ENCODE measurements at places on chromosomes 4 and X. TPM values are rescaled to one million over a fixed set of nuclear protein-coding genes. Genes with fewer than 3 reads are reported as not detected.

Gene CCKAR
- total RNA-seq = not detected

Gene SPON2
- total RNA-seq = 140 TPM

Gene FHIP1A
- total RNA-seq = 31.5 TPM

Gene CSAG2
- total RNA-seq = not detected

Gene MBNL3
- 19.8 TPM for total RNA-seq

Gene MID2
- 9.1 TPM for total RNA-seq

Gene CXCL10
- not detected for total RNA-seq

DNA sequence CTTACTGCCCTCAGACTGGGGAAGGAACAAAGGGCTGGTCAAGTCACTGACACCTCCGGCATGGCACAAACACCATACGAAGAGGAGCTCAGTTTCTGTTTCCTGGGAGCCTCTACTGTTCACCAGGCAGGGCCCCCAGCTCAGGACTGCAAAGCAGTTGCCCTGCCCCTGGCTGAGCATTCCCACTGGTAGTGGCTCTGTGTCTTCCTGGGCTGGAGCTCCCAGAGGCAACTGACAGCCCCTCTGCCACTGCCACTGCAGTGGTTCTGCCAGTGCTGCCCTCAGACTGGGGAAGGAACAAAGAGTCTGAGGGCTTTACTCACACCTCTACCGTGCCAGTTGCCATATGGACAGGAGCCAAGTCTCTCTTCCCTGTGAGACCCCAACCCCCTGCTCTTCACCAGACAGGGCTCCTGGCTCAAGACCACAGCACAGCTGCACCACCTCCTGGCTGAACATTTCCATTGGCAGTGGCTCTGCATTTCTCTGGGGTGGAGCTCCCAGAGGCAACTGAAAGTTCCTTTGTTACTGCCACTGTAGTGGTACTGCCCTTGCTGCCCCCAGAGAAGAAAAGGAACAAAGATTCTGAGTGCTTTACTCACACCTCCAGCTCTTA is 67.9 kb downstream of the SMARCA5 start:
- no peak for DNase-seq

GRCh38 chrX:73348977-73349376 is 97.9 kb upstream of the CDX4 start:
- no peak for DNase-seq

DNA sequence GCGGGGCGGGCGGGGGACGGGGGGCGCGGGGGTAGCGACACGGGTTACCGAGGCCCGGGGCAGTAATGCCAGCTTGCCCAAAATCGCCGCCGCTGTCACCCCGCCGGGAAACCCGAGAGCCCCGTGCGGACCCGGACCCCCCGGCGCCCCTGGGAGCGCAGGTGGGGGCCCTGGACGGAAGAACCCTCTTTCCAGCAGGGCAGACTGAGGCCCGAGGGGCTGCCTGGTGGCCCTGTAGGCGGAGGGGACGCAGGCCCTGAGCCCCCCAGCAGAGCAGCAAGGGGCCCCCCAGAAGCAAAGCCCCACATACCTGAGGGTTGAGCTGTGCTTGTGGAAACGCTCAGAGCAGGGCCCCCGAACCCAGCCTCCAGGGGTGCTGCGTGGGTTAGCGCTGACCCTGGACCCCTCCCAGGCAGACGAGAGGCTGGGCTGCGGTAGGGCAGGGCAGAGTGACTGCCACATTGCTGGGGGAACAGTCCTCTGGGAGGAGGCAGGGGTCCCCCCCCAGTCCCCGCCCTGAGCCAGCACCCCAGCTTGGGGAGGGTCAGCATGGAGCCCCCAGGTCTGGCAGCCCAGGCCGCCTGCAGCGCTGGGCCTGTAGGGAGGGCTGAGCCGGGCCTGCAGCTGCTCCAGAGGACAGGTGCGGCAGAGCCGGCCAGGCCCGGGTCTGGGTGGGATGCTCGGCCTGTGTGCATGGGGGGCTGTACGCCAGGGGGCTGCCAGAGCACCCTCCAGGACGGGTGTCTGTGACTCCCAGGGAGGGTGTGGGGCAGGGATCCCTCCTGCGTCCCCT is 646 bp downstream of the DOK7 start:
- DNase-seq = no peak

DNA sequence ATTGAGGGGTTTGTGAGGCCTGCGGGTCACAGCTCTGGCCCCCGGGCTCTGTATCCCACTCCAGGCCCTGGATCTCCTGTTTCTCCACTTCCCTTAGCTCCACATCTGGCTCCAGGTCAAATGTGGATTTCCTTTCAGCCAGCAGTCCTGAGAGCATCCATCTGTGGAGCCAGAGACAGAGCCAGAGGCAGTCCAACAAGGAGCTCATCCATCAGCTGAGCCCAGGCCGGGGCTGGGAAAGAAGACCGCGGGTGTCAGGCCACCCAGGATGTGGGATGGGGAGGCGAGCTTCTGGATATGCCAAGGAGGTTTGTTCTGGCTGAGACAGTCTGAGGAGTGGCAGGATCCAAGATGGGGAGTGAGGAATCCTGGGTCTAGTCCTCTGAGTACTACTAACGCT is 91.7 kb downstream of the EFNB1 start:
- DNase-seq = no peak

DNA sequence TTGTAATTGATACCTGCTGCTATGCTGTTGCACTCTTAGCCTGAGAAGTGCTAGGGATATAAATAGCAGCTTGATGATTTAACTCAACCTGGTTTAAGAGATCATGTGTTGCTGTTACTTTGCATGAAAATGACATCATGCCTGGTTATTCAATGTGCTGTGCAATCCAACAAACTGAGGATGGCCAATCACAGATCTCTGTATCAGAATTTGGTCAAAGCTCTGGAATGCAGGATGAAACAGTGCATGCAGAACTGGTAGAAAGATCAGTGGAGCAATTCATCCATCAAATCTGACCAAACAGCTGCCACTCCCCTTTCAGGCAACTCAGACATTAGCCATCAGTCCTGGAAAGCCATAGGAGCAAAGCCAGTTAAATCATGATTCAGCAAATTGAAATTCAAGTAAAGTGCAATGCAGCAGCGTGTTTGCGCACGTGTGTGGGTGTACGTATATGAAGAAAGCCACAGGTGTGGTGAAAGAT is 160.3 kb upstream of the RASGEF1B start:
- DNase-seq = no peak

GRCh38 chrX:31153475-31154047 is 81.7 kb upstream of the FTHL17 start:
- DNase-seq = no peak

DNA sequence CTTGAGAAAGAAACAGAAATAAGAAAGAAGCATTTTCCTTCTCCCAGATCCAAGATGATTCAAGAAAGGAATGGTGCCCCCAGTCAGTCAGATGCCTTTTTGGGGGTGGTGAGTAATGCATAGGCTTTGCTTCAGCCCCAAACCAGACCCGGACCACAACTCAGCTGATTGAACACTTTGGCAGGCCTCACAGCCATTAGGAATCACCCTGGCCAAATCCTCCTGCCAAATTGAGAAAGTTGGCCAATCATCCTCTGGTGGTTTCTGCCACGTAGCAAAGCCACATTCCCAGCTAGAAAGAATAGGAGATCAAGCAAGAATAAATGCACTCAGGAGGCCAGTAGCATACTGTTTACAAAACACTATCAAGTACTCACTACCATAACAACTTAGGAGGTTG is 33.7 kb downstream of the FRMD7 start:
- DNase-seq = no peak

GRCh38 chrX:96688789-96689188 is 4.1 kb downstream of the DIAPH2 start:
- no peak for DNase-seq

GRCh38 chr4:78581618-78582017 is 30.0 kb downstream of the ANXA3 start:
- DNase-seq = no peak

DNA sequence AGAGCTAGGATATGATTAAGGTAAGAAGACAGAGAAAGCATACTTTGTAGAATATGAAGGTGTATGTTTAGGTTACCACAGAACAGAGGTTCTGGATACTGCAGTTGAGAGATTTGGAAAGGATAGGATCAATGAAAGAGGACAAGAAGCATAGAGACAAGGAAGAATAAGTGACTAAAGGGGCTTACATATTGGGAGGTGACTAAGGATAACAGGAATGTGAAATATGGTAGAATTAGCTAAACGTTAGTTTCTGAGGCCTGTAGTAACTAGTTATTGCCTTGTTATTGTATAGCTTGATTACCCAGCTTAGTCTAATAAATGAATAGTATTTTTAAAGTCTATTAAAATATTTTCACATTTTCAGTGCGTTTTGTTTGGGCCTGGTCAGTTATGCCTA is 38.2 kb downstream of the CENPI start:
- DNase-seq = no peak

- no peak for DNase-seq
Observed at GRCh38 chr4:113069212-113069892, 19.9 kb downstream of the ANK2 start.

- no peak for DNase-seq
Observed at GRCh38 chr4:16029262-16029661, 54.6 kb downstream of the PROM1 start.

DNA sequence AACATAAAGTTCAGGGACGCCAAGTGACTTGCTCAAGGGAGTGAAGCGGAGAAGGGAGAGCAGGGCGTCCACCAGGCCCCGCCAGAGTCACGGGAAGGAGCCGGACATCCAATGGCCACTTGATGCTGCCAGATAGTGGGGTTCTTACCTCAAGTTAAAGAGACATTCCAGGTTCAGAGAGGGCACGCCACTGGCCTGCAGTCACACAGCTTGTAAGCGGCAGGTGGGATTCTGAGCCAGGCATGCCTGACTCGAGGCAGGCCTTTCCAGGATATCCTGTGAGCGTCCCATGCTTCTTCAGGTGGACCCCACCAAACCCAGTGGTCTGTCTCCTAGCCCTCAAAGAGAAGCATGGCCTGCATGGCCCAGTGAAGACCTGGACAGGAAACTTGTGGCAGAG is 2.4 kb downstream of the MAN2B2 start:
- no peak for DNase-seq

DNA sequence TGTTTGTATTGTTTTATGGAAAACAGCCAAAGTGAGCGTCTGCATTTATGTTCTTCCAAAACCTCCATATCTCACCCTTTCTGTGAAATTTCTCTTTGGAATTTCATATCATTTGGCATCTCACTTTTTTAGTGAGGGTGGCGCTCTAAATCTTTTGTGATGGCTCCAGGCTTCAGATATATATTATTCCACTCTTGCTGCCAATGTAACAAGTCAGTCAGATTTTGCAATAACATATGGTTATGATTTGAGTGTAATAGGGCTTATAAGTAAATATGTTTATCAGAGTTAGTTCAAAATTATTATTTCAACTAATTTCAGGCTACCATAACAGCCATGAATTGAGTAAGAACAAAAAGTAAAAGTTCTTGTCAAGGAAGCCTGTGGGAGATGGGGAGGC is 314.7 kb downstream of the PDGFC start:
- no peak for DNase-seq

DNA sequence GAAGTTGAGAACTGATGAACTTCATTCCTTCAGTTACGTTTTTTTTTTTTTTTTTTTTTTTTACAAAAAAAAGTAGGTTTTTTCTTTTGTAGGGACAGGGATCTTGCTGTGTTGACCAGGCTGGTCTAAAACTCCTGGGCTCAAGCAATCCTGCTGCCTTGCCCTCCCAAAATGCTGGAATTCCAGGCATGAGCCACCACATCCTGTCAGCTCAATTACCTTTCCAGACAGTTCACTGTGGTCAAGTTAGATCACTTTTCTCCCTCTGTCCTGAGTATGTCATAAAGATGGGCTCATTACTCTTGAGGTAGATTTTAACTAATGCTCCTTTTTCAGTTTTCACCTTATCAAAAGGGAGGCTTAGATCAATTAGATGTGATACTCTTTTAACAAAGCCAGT is 10.8 kb upstream of the NR3C2 start:
- no peak for DNase-seq

- no peak for DNase-seq
Observed at GRCh38 chrX:47515941-47516665, 33.1 kb upstream of the ZNF41 start.

GRCh38 chr4:84938316-84938715 is 28.2 kb downstream of the WDFY3 start:
- DNase-seq = no peak

- DNase-seq = no peak
Observed at GRCh38 chrX:15930585-15930984, 76.0 kb upstream of the AP1S2 start.

Data from Peyer's patch (tissue), 4 donors.